ENCODE measurements at places on chromosomes 1 and 21. TPM values are rescaled to one million over a fixed set of nuclear protein-coding genes. Genes with fewer than 3 reads are reported as not detected.
A peak's percentile ranks its signal among the peaks of the same experiment; 100 is the strongest.

FAM72A gene
- not detected for total RNA-seq

ESRRG gene
- 59.3 TPM for total RNA-seq

OR10J1 gene
- not detected for total RNA-seq

OR6K3 gene
- not detected for total RNA-seq

SMIM1 gene
- total RNA-seq: not detected

OR2T2 gene
- not detected for total RNA-seq

CYP4Z1 gene
- not detected for total RNA-seq

ALDH4A1 gene
- 7.6 TPM for total RNA-seq

HMGN2 gene
- total RNA-seq: 203 TPM

GRCh38 chr1:183191833-183192232, 5.8 kb downstream of the LAMC2 start:
- H3K4me1 ChIP-seq: peaks cover 7% of the 10 kb centered on the region
- peak overlapping the region; percentile 25 for H3K27ac ChIP-seq
- no peak for DNase-seq
- H3K36me3 ChIP-seq: no peaks in the 10 kb centered on the region
- H3K4me3 ChIP-seq: no peak overlapping the region

DNA sequence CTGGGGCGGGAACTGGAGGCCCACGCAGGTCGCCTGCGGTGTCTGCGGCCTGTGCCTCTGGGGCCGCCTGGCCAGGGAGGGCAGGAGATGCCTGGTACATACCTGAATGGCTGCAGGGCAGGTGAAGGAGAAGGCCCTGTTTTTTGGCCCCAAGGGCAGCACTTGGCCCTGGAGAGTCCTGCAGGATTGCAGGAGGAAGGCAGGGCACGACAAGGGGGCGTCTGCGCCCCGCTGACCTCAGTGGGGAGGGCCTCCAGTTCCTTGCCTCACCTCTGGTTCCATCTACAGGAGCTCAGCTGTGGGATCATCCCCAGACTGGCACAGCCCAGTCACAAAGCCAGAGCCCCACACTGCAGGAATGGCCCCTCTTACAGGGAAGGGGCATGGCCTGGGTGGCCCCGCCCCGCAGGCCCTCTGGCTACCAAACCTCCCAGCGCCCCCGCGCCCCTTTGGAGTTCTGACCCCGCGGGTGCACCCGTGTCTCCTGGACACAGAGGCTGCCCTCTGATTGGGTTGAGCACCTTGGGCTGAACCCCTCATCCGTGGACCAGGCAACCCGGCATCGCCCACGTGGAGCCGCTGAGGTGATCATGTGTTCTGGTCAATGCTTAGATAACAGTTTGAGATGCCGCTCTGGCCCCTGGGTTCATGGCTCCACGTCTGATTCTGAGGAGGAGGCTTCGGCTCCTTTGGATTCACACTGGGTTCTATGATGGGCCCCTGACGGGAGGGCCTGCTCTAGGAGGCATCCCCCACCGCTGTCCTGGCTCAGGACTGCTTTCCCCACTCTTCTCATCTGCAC, 1.3 kb upstream of the PEX10 start:
- peak overlapping the region; percentile 97 for H3K4me3 ChIP-seq
- peaks cover 53% of the 10 kb centered on the region for H3K4me1 ChIP-seq
- H3K27me3 ChIP-seq: peaks cover 23% of the 10 kb centered on the region
- DNase-seq: no peak
- H3K36me3 ChIP-seq: no peaks in the 10 kb centered on the region
- peak overlapping the region; percentile 81 for H3K27ac ChIP-seq

DNA sequence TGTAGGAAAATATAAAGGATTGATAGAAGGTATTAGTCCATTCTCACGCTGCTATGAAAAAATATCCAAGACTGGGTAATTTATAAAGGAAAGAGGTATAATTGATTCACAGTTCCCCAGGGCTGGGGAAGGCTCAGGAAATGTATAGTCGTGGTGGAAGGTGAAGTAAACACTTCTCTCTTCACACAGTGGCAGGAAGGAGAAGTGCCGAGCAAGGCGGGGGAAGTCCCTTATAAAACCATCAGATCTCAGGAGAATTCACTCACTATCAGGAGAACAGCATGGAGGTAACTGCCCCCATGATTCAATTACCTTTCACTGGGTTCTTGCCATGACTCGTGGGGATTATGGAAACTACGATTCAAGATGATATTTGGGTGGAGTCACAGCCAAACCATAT, 1806.0 kb downstream of the MRPL39 start:
- H3K27ac ChIP-seq: no peak overlapping the region
- DNase-seq: no peak

- no peaks in the 10 kb centered on the region for H3K27me3 ChIP-seq
- H3K27ac ChIP-seq: no peak overlapping the region
- peaks cover 5% of the 10 kb centered on the region for H3K36me3 ChIP-seq
- H3K4me1 ChIP-seq: peaks cover 8% of the 10 kb centered on the region
- DNase-seq: no peak
Measured at GRCh38 chr1:45353685-45354084, 13.4 kb upstream of the MUTYH start.

GRCh38 chr1:232667778-232668165, 37.8 kb upstream of the SIPA1L2 start:
- no peak for DNase-seq
- H3K27me3 ChIP-seq: no peaks in the 10 kb centered on the region
- peaks cover 7% of the 10 kb centered on the region for H3K4me1 ChIP-seq
- no peak overlapping the region for H3K4me3 ChIP-seq
- no peaks in the 10 kb centered on the region for H3K36me3 ChIP-seq
- H3K27ac ChIP-seq: no peak overlapping the region

- no peaks in the 10 kb centered on the region for H3K27me3 ChIP-seq
- no peak for DNase-seq
- H3K27ac ChIP-seq: no peak overlapping the region
- no peaks in the 10 kb centered on the region for H3K36me3 ChIP-seq
Measured at GRCh38 chr1:55645270-55645669, 430.1 kb upstream of the USP24 start.

GRCh38 chr21:31446226-31446855, 102.3 kb upstream of the TIAM1 start:
- no peak overlapping the region for H3K27ac ChIP-seq
- no peaks in the 10 kb centered on the region for H3K27me3 ChIP-seq
- H3K36me3 ChIP-seq: no peaks in the 10 kb centered on the region

DNA sequence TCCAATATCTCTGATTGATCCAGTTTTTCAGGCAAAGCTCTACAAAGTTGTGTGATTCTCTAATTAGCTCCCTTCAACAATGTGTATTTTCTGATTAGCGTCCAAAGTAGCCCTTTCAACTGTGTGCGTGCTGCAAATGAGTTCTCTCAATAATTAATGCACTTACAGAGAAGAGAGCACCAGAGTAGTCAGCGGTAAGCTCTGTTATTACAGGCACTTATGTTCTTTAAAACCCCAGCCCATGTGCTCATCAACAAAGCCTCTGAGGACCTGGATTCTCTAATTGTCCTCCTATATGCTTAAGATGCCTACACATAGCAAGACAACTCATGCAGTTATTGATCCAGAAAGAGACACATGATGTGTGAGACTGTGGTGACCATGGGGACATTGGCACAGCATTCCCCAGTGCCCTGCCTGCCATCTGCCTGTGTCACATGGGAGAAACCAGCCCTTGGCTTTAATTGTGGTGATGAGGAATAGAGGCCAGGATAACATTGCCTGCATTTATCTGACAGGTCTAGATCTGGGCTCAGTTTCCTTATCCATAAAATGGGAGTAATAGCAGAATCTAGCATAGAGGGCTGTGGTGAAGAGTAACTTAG, 151.7 kb downstream of the PCP4 start:
- no peaks in the 10 kb centered on the region for H3K36me3 ChIP-seq
- H3K27me3 ChIP-seq: no peaks in the 10 kb centered on the region
- no peak overlapping the region for H3K4me3 ChIP-seq
- DNase-seq: no peak

- no peak overlapping the region for H3K27ac ChIP-seq
- H3K4me1 ChIP-seq: peaks cover 5% of the 10 kb centered on the region
- no peaks in the 10 kb centered on the region for H3K27me3 ChIP-seq
- DNase-seq: no peak
- no peak overlapping the region for H3K4me3 ChIP-seq
Measured at GRCh38 chr1:3629561-3630160, 4.8 kb downstream of the TPRG1L start.

GRCh38 chr1:67883069-67883468, 49.8 kb upstream of the GNG12 start:
- H3K27me3 ChIP-seq: no peaks in the 10 kb centered on the region
- peaks cover 5% of the 10 kb centered on the region for H3K4me1 ChIP-seq
- H3K27ac ChIP-seq: no peak overlapping the region
- H3K4me3 ChIP-seq: no peak overlapping the region
- DNase-seq: no peak
- H3K36me3 ChIP-seq: no peaks in the 10 kb centered on the region

- H3K36me3 ChIP-seq: no peaks in the 10 kb centered on the region
- H3K27ac ChIP-seq: peak within 1 kb of the TSS; percentile 94
- H3K4me1 ChIP-seq: peaks cover 61% of the 10 kb centered on the region
- H3K27me3 ChIP-seq: no peaks in the 10 kb centered on the region
Measured at GRCh38 chr1:2194319-2194897, at the start of gene FAAP20. Gene FAAP20, minus strand, starts transcription at chr1:2194772. Its CDS starts 23 bp downstream, at chr1:2194749.

GRCh38 chr1:48988633-48989197, 212.0 kb upstream of the BEND5 start:
- H3K36me3 ChIP-seq: no peaks in the 10 kb centered on the region
- no peaks in the 10 kb centered on the region for H3K4me1 ChIP-seq
- H3K27ac ChIP-seq: no peak overlapping the region
- no peak overlapping the region for H3K4me3 ChIP-seq
- no peaks in the 10 kb centered on the region for H3K27me3 ChIP-seq

GRCh38 chr1:48245106-48245505, 22.6 kb downstream of the SLC5A9 start:
- DNase-seq: peak; percentile 31
- no peaks in the 10 kb centered on the region for H3K36me3 ChIP-seq
- H3K27ac ChIP-seq: peak overlapping the region; percentile 75
- H3K27me3 ChIP-seq: no peaks in the 10 kb centered on the region
- peaks cover 14% of the 10 kb centered on the region for H3K4me1 ChIP-seq

- H3K27me3 ChIP-seq: no peaks in the 10 kb centered on the region
- no peak overlapping the region for H3K4me3 ChIP-seq
- no peaks in the 10 kb centered on the region for H3K36me3 ChIP-seq
- no peak for DNase-seq
Measured at GRCh38 chr1:98898940-98899339, 105.7 kb downstream of the PLPPR5 start.

DNA sequence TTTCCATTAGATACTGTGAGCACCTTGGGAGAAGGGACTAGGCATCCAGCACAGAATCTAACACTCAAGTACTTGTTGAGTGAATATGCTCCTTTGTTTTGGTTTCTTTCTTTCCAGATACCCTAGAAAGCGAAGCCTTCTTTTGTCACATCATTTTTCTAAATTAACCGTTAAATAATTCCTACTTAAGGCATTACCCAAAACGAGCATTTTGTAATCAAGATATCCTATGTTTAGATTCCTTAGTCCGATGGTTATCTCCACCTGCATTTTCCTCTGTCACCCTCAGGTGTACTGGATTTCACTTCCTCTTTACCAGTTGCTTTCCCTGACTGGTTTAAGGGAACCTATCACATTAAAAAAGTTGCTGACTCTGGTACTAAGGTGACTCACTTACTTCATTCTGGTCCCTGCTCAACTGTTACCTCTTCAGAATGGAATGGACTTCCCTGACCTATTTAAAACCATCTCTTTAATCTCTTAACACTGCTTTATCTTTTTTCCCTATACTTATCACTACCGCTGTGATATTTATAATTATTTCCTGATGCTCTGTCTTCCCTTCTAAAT, 3.2 kb downstream of the B3GALNT2 start:
- H3K36me3 ChIP-seq: no peaks in the 10 kb centered on the region
- H3K4me1 ChIP-seq: peaks cover 42% of the 10 kb centered on the region
- H3K27me3 ChIP-seq: no peaks in the 10 kb centered on the region
- H3K4me3 ChIP-seq: no peak overlapping the region
- H3K27ac ChIP-seq: no peak overlapping the region

DNA sequence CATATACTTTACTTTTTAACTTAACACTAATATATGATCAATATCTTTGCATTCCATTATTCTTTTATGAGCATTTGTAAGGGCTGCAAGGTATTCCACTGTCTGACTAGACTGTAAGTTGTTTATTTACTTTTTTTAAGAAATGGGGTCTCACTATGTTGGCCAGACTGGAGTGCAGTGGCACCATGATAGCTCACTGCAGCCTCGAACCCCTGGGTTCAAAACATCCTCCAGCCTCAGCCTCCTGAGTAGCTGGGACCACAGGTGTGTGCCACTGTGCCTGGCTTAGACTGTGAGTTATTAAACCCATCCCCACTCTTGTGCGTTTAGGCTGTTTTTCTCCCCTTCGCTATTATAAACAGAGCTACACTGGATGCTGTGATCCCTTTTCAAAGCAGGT, 6.7 kb upstream of the KIF26B start:
- H3K27ac ChIP-seq: no peak overlapping the region
- H3K36me3 ChIP-seq: no peaks in the 10 kb centered on the region
- no peak for DNase-seq
- H3K4me3 ChIP-seq: no peak overlapping the region
- peaks cover 5% of the 10 kb centered on the region for H3K27me3 ChIP-seq
- peaks cover 4% of the 10 kb centered on the region for H3K4me1 ChIP-seq

- H3K27ac ChIP-seq: no peak overlapping the region
- no peak for DNase-seq
- H3K4me1 ChIP-seq: no peaks in the 10 kb centered on the region
- H3K36me3 ChIP-seq: no peaks in the 10 kb centered on the region
- peaks cover 58% of the 10 kb centered on the region for H3K27me3 ChIP-seq
Measured at GRCh38 chr1:110756506-110756905, 81.8 kb upstream of the KCNA3 start.

DNA sequence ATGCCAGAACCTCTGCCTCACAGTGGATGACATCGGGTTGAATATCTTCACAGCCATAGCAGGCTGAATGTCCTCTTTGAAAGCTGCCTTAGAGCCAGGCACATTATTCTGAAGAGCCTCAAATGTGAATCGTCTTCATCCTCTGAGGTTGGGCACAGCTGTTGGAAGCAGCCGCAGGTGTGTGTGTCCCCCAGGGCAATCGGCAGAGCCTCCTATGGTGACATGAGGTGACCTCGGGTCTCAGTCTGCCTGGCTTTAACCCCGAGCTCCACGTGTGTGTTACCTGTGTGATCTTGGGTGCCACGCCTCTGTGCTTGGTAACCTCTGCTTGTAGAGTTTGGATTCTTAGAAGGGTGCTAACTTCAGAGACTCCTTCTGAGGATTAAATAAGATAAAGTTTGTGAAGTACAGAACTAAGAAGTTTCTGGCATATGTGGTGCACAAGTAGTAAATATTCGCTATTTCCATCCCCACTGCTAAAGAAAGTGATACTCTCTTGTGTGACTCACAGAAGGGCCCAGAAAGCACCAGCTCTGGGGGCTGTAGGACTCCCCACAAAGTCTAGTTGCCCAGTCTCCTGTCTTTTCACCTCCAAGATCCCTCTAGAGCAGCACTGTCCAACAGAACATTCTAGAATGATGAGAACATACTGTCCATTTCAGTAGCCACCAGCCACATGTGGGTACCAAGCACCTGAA, 500.9 kb downstream of the NPHP4 start:
- no peaks in the 10 kb centered on the region for H3K36me3 ChIP-seq
- H3K4me1 ChIP-seq: peaks cover 12% of the 10 kb centered on the region
- no peak overlapping the region for H3K27ac ChIP-seq
- no peak for DNase-seq

- DNase-seq: peak; percentile 27
- H3K36me3 ChIP-seq: peaks cover 3% of the 10 kb centered on the region
- peak overlapping the region; percentile 72 for H3K27ac ChIP-seq
- H3K4me3 ChIP-seq: no peak overlapping the region
- H3K27me3 ChIP-seq: no peaks in the 10 kb centered on the region
Measured at GRCh38 chr1:230191079-230191804, 124.2 kb downstream of the GALNT2 start.

Measured in stomach (tissue), 19 donors.